CD4-positive, alpha-beta T cell treated with Interferon gamma for 1 hour (primary cell): ENCODE measurements at places on chromosomes 6 and 20.
A peak's percentile ranks its signal among the peaks of the same experiment; 100 is the strongest.

DNA sequence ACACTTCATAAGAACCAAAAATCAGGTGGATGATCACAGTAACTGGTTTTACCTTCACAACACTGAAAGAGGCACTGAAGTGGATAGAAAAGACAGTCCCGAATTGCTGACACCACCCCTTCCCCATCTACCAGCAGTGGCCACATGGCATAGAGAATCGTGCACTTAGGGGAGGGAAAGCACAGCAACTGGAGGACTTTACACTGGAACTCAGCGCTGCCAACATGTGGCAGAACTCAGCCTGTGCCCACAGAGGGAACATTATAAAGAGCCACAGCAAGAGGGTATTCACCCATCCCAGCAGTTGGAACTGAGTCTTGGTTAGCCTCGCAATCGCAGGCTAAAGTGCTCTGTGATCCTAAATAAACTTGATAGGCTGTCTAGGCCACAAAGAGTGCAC, 6.5 kb upstream of the KIAA1586 start:
- no peak for DNase-seq

DNA sequence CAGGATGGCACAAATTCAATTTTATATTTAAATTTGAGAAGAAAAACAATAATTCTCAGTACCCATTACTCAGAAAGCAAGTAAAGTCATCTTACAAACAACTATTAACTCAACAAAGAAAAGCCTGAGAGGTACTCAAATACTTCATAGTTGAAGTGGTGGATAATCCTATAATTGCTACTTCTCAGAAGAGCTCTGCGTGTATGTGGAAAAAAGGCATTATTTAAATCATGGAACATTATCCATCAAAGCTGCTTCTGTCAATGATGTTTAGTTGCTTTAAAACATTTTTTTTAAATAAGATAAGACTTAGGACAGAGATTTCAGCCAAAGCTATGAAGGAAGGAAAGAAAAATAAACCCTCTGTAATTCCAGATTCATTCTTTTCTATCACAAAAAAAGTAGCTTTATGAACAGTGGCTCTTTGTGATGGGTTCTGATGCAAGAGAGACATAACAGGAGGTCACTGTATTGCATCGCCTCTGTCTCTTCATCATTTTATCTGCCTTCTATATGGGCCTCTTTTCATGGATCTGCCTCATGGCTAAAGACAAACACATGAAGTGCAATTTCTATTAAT, 367.9 kb upstream of the SLC35B3 start:
- no peak for DNase-seq

- DNase-seq = no peak
Observed at GRCh38 chr6:84027340-84028181, 6.0 kb upstream of the MRAP2 start.

GRCh38 chr6:140774080-140774505, 1358.6 kb upstream of the GJE1 start:
- DNase-seq = no peak

DNA sequence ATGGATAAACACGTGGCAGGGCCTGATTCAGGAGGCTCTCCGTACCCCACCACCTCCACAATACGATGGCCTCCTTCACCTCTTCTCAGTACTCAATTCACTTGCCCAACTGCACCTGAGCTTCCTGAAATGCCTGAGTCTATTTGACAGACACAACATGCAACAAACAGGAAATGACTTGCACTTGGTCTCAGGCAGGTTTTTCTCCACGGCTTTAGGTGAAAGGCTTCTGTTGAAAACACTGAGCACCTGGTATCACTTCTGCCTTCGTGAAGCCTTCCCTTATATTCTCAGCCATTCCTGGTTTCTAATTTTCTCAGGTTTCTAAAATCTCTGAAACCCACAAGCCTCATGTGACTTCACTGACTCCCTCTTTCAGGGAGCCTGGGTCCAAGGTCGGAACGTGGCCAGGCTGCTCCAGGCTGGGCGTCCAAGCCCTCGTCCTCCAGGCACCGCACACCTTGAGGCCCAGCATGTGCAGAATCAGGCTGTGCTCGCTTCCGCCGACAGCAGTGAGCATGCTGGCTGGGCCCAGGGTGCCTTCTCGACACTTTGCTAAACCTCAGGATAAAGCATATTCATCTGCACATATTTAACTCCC, 34.7 kb downstream of the TAF4 start:
- DNase-seq = peak; percentile 36

GRCh38 chr20:34531608-34532265, 15.5 kb downstream of the DYNLRB1 start:
- no peak for DNase-seq

DNA sequence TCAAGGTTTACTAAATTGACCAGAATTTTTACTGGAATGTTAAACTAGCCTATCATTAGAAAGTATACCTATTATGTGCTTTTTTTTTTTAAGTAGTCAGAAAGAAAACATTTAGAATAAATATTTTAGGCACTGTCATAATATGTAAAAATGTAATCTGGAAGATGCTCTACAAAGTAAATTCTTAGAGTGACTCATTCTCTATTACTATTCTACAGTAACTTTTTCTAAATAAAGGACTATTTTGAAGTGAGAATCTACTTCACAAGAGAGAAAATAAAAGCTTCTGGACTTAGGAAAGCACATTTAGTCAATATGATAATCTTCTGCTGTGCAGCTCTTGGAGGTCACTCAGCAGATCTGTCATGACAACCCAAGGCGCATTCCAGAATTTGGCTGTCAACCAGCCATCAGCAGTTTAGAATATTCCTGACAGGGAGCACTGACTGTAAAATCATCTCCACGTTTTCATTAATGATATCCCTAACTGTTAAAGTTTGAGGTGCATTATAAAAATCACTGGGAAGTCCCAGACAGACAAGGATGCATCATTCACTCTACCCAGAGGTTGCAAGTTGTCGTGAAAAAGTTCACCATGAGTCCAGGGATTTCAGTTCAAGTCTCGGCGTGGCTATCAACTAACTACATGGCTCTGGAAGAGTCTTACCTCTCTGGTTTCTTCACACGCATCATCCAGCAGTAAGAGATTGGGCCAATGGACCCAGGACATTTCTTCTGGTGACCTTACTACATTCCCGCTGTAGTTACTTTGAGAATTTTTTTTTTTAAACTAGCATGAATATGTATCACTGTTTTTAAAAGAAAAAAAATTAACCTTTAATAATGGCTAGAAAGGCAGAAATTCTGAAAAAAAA, 374.9 kb downstream of the GJA1 start:
- DNase-seq = no peak

GRCh38 chr20:8066662-8067061, 47.1 kb upstream of the TMX4 start:
- DNase-seq = no peak

DNA sequence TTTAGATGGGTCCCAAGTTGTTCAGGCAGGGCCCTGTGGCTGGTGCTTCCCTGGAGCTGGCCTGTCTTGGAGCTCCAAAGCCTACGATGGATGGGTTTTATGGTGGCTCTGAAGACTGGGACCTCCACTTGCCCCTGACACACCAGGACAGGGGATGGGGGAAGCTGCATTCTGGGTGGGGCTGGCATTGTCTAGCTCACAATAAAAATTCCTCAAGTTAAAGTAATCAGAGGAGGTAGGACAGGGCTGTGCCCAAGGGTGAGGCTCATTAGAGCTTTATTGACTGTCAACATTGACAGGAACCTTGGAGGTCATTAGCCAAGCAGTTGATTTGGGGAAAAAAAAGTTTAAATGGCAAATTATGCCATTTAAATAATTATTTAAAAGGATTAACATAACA, 35.7 kb downstream of the TFAP2C start:
- no peak for DNase-seq

DNA sequence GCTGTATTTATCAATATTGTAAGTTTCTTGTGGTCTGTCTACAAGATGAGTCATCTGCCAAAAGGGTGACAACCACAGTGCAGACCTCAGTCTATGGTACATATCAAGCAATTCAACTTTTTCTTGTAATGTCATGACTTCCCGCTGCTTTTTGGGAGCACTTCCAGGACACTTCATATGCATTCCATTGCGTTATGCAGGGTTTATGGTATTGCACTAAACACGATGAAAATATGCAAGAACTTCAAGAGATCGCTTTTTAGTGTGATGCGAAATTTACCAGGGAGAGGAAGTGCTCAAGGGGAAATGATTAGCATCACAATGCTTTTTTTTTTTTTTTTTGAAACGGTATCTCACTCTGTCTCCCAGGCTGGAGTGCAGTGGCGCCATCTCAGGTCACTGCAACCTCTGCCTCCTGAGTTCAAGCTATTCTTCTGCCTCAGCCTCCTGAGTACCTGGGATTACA, 166.5 kb downstream of the TFAP2A start:
- DNase-seq = no peak

GRCh38 chr6:163694072-163694471, 279.6 kb downstream of the QKI start:
- no peak for DNase-seq

DNA sequence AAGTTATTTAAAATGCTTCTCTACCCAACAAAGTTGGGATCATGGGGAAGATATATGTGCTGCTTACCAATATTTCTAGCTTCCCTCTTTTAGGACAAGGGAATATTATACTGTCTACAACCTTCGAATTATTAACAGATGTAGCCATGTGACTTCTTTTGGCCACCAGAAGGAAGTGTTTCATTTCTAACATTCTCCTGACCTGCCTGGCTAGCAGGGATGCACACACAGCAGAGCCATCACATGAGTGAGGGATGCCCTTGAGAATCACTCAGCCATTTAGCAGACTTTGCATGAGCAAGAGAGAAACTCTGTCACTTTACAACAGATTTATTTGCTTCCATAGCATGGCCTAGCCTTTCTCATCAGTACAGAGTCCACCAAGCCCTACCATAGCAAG, 230.7 kb upstream of the MARCKS start:
- no peak for DNase-seq

DNA sequence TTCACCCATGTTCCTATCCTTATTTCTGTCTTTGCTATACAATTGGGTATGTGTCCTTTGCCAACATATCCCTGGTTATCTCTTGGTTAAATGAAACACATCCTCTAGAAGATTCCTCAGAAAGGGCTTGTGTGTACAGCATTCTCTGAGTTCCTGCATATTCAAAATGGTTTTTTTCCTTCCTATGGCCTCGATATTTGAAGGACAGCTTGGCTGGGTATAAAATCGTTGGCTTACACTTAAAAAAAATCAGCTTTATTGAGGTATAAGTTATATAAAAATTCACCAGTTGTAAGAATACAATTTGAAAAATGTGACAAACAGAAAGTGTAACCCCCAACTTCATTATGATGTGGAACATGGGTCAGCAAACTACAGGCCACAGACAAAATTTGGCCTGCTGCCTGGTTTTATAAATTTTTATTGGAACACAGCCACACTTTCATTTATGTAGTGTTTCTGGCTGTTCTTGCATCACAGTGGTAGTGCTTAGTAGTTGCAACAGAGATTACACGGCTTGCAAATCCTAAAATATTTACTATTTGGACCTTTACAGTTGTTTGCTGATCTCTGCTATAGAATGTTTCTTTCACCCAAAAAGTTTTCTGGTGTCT, 16.7 kb downstream of the PCMT1 start:
- DNase-seq = no peak

DNA sequence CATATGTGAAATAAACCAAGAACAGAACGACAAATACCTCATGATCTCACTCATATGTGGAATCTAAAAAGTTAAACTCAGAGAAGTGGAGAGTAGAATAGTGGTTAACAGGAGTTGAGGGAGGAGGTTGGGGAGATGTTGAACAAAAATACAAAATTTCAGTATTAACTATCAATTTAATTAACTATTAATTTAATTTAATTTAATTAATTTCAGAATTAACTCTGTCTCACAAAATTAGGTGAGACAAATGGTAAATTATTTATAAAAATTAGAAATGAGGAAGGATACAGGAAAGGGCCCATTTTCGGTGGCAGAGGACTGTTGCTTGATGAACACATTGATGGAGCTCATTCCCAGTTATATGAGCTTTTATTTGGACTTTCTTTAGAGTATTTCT, 166.0 kb upstream of the FAM83B start:
- DNase-seq = no peak

- no peak for DNase-seq
Observed at GRCh38 chr6:91713911-91714310, 1127.0 kb upstream of the MAP3K7 start.

DNA sequence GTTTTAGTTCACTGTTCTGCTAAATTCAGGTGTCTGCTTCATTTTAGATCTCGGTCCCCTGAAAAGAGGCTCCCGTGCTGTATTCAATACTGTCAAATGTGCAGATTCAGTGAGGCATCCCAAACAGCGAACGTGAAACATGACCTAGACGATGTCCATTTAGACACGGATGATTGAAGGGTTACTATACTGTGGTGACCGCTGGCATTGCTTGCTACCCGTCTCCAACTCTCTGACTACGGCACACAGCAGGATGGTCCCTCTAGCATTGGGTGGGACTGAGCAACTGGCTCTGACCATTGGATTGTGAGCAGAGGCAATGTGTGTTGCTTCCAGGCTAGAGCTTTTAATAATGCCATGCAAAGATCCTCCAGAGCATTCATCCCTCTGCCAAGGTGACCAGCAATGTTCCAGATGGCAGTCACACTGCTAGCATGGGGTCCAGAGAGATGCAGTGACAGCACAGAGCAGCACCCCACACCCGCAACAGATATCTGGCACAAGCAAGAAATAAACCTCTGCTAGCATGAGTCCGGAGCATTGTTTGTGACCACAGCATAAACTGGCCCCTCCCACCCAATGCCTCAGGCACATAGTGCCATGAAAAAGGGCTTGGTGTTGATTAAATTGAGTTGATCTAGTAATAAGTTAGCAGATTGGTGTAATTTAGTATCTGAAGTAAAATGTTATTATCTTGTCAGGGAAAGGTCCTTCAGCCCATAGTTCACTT, 9.0 kb downstream of the METTL24 start:
- no peak for DNase-seq
